Right ventricle myocardium superior (tissue), 1 donor: ENCODE measurements at places on chromosomes 12 and 14. TPM values are rescaled to one million over a fixed set of nuclear protein-coding genes. Genes with fewer than 3 reads are reported as not detected.

Gene AMHR2
- total RNA-seq, result not detected

Gene GALNT9
- not detected for total RNA-seq

- no peak for DNase-seq
Measured at GRCh38 chr14:89351516-89352404, 65.3 kb downstream of the FOXN3 start.

DNA sequence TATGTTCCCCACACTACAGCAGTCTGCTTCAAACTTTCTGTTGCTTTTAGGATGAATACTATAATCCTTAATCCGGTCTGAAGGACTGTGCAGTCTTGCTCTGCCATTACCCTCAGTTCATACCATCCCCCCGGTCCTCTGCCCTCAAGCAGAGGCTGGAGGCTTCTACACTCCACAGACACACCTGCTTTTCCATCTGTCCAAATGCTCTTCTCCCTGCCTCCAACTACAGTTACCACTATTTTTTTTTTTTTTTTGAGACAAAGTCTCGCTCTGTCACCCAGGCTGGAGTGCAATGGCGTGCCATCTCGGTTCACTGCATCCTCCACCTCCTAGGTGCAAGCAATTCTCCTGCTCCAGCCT lies 19.3 kb upstream of the KCNH3 start:
- no peak for DNase-seq

GRCh38 chr12:14774906-14775635 lies 28.2 kb downstream of the WBP11 start:
- peak; percentile 53 for DNase-seq

- no peak for DNase-seq
Measured at GRCh38 chr12:131151558-131152345, 198.0 kb downstream of the ADGRD1 start.

- DNase-seq, result no peak
Measured at GRCh38 chr14:101857226-101857625, 95.7 kb downstream of the PPP2R5C start.
